ENCODE measurements at places on chromosomes 11 and 22. TPM values are rescaled to one million over a fixed set of nuclear protein-coding genes. Genes with fewer than 3 reads are reported as not detected.

The APOL4 gene
- not detected for polyA plus RNA-seq

The OR51G1 gene
- not detected for polyA plus RNA-seq

The OR52H1 gene
- not detected for polyA plus RNA-seq

The RASL10A gene
- polyA plus RNA-seq = 0.26 TPM

The SLC17A6 gene
- 4.3 TPM for polyA plus RNA-seq

The RHOG gene
- polyA plus RNA-seq = not detected

The SAA1 gene
- not detected for polyA plus RNA-seq

The POLA2 gene
- polyA plus RNA-seq = 7.2 TPM

The BIRC3 gene
- not detected for polyA plus RNA-seq

The C1QTNF6 gene
- 7.9 TPM for polyA plus RNA-seq

The CCDC81 gene
- 1.0 TPM for polyA plus RNA-seq

The ZNF215 gene
- 0.38 TPM for polyA plus RNA-seq

The OR4D5 gene
- not detected for polyA plus RNA-seq

The ACTN3 gene
- polyA plus RNA-seq = not detected

The NEFH gene
- 0.05 TPM for polyA plus RNA-seq

The CARNS1 gene
- not detected for polyA plus RNA-seq

The GRK3 gene
- polyA plus RNA-seq = 11.4 TPM

The ST14 gene
- polyA plus RNA-seq = not detected

The KCNK7 gene
- polyA plus RNA-seq = 1.1 TPM

The LRRC32 gene
- not detected for polyA plus RNA-seq

The RIC3 gene
- 103 TPM for polyA plus RNA-seq

The SYCE3 gene
- polyA plus RNA-seq = not detected

The ZNRF3 gene
- polyA plus RNA-seq = 2.6 TPM

The OR10A2 gene
- not detected for polyA plus RNA-seq

The BTBD18 gene
- polyA plus RNA-seq = not detected

The PACS1 gene
- 12.1 TPM for polyA plus RNA-seq

The MMP3 gene
- not detected for polyA plus RNA-seq

The WNT7B gene
- polyA plus RNA-seq = 0.16 TPM

The SCGB1D1 gene
- polyA plus RNA-seq = not detected

The SLC6A5 gene
- polyA plus RNA-seq = not detected

The SMIM35 gene
- 0.12 TPM for polyA plus RNA-seq

The MS4A7 gene
- polyA plus RNA-seq = 0.10 TPM

The C11orf91 gene
- polyA plus RNA-seq = not detected

The OR9G4 gene
- polyA plus RNA-seq = not detected

The SCGB1A1 gene
- polyA plus RNA-seq = not detected

The KDM4E gene
- not detected for polyA plus RNA-seq

All from neural cell (in vitro differentiated cells).